Myometrial cell (primary cell): ENCODE measurements at places on chromosomes 5 and 9. TPM values are rescaled to one million over a fixed set of nuclear protein-coding genes. Genes with fewer than 3 reads are reported as not detected.

The ANKDD1B gene
- total RNA-seq: 1.2 TPM in 1 of 2 replicates, not detected in the other

The SLCO4C1 gene
- not detected in 2 replicates for total RNA-seq

The HTR4 gene
- not detected in 2 replicates for total RNA-seq

The ORM2 gene
- not detected in 2 replicates for total RNA-seq

The ADGRD2 gene
- not detected in 2 replicates for total RNA-seq

The UNC5A gene
- under 0.01 and 0.18 TPM in 2 replicates for total RNA-seq
